Cortex of kidney (tissue), 1 donor: ENCODE measurements at places on chromosomes 11 and 22.

GRCh38 chr11:77003963-77004362 is 30.2 kb upstream of the B3GNT6 start:
- DNase-seq: no peak

DNA sequence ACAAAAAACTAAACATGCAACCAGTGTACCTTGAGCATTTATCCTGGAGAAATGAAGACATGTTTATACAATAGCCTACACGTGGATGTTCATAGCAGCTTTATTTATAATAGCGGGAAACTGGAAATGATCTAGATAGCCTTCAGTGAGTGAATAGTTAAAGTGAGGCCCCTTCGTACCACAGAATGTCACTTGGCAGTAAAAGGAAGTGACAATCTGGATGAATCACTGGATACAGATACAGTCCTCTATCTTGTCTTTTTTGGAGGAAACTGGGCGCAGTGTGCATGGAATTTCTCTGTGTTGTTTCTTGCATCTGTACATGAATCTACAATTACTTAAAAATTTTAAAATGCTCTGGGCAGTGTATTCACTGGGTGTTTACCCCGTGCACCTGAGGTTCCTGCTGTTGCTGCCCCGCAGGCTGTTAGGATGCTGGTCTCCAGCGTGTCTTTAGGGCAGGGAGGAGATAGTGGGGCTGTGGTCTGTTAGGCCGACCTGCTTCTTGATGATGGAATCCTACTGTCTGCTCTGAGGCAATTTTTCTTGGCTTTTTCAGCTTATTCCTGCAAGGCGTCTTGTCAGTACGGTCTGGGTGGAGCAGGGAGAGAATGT is 23.2 kb downstream of the DERL3 start:
- DNase-seq: no peak

DNA sequence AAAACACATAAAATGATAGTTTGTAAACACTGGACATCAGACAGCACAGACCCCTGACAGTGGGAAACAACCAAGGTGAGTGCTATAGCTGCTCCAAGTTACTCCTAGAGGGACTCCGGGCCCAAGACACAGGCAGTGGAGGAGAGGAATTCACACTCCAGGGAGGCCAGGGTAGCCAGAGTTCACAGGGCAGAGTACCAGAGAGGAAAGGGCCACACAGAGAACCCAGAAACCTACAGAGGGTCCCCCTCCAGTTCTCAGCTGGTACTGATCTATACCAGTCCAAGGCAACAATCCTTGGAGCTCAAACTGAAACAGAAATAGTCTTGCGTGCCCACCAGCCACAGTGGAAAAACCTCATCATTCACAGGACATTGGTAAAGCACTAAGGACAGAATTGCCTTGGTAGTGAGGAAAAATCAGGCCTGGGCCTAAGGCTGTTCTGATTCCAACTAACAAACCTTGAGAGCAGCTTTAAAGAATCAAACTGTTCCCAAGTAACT is 7.6 kb downstream of the VPS37C start:
- DNase-seq: no peak

DNA sequence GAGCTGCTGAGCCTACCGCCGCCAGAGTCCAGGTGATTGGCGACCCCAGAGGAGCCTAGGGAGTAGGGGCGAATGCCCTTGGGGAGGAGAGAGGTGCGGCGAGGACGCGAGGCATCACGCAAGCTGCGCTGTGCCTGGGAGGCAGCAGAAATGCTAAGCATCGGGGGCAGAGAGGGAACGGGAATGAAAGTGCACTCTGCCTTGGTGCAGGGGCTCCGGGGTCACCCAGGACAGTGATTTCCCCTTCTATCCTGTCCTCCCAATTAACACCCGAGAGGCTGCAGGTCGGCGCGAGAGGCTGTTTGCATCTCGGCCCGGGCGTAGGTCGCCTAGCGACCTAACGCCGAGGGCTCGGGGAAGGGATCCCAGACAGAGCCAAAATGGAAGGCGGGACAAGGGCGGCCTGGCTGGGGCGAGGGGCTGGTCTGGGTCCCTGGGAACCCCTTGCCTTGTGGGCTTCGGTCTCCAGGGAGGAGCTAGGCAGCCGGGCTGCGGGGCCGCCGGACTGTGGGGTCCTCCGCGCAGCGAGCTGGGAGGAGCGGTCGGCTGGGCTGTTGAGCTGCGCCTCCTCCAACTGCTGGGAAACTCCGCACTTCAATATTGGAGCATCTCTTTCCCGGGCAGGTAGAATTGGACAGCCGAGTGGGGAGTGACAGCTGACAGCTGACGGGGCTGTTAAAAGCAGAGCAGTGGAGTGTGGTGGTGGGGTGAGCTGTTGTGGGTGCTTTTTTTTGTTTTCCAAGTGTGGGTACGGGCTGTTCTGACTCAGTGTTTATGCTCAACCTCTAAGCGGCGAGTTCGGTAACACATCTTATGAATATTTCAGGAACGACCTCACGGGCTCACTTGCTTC is 657 bp downstream of the ELMOD1 start:
- DNase-seq: no peak

GRCh38 chr22:17954860-17955587 is 69.3 kb downstream of the MICAL3 start:
- no peak for DNase-seq

DNA sequence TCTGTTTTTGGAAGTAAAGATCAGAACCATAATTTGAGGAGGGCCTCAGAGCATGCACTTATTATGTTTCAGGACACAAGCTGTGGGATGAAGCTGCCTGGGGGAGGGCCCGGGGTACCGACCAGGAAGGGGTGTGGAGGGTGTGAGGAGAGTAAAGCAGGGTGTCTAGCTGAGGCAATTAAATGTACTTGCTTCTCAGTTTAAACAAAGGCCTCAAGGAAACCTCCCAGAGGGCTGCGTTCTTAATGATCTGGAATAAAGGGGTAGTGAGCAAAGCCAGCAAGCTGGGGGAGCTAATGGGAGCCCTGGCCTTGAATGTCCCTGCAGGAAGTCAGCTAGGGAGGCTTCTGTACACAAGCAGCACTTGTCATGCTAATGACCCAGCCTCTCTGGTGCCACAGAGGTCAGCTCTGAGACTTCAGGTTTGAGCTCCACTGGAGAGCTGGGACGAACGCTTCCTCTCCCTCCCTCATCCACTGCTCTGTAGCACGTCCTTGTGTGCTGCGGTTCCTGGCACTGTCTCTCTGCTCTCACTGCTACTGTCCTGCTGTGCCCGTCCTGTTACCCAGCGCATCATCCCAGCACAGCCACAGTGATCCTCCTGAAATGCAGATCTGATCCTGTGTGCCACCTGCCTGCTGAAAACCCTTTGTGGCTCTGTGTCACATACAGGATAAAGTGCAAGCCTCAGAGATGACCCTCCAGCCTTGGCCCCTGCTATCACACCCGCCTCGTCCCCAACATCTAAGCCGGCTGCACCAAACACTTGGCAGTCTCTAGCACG is 159.7 kb downstream of the DBX1 start:
- no peak for DNase-seq

DNA sequence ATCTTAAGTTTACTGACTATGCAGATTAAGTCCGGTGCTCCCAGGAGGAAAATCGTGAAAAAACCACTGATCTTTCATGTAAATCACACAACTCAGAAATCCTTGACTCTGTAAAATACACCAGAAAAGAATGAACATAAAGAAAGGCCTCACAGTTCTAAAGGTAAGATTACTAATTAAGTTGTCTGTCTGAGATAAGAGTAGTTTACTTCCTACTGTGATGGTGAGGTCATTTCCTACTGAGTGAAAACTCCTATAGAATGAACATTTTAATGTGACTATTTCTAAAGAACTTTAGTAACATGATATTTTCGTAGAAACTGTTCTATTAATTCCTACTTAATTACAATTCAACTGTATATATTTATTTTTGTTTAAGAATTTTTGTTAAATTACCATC is 774.4 kb upstream of the CHORDC1 start:
- DNase-seq: no peak

DNA sequence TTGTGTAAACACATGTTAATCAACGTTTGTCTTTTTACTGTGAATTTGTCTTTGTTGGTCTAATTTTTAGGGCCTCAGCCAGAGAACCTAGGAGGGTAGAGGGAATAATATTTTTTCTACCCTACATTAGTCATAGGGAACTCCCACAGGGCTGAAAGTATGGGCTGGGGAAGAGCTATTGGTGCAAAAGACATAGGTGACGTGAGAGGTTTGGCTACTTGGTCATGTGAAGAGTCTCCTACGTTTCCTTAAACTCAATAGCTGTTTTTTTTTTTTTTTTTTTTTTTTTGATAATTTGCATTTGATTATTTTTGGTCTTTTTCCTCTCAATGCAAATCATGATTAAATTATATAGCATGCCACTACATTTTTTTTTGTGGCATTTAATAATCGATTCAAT is 15.9 kb upstream of the MMP7 start:
- no peak for DNase-seq

GRCh38 chr11:9017773-9018172 is 14.0 kb upstream of the NRIP3 start:
- no peak for DNase-seq

- DNase-seq: no peak
Measured at GRCh38 chr11:33866936-33867335, 24.9 kb downstream of the LMO2 start.

- no peak for DNase-seq
Measured at GRCh38 chr11:30342736-30343166, 19.8 kb downstream of the ARL14EP start.

DNA sequence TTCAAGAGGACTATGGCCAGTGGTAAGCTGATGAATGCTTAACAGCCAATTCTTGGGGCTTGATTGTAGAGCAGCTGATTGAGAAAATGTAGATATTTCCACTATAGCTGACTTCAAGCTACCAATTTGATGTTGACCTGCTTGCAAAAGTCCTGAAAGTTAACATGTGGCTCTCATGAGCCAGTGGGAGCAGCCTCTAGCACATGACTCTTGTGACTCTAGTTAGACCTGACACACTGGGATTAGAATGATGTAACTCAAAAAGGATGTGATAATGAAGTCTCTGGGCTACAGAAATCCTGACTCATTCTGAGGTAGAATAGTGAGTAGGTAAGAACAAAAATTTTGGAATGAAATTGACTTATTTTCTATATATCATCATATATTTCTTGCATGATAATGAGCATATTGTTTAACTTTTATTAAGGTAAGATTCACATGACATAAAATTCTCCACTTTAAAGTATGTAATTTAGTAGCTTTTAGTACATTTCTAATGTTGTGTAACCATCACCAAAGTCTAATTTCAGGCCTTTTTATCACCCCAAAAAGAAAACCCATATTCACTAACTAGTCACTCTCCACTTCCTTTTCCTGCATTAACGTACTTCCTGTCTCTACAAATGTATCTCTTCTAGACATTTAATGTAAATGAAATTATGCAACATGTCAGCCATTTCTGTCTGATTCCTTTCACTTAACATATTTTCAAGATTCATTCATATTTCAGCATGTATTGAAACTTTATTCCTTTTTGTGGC is 16.1 kb upstream of the OR52H1 start:
- DNase-seq: no peak

GRCh38 chr22:36546932-36547331 is 18.0 kb upstream of the EIF3D start:
- DNase-seq: no peak

GRCh38 chr11:110455718-110456117 is 26.0 kb downstream of the FDX1 start:
- DNase-seq: no peak

DNA sequence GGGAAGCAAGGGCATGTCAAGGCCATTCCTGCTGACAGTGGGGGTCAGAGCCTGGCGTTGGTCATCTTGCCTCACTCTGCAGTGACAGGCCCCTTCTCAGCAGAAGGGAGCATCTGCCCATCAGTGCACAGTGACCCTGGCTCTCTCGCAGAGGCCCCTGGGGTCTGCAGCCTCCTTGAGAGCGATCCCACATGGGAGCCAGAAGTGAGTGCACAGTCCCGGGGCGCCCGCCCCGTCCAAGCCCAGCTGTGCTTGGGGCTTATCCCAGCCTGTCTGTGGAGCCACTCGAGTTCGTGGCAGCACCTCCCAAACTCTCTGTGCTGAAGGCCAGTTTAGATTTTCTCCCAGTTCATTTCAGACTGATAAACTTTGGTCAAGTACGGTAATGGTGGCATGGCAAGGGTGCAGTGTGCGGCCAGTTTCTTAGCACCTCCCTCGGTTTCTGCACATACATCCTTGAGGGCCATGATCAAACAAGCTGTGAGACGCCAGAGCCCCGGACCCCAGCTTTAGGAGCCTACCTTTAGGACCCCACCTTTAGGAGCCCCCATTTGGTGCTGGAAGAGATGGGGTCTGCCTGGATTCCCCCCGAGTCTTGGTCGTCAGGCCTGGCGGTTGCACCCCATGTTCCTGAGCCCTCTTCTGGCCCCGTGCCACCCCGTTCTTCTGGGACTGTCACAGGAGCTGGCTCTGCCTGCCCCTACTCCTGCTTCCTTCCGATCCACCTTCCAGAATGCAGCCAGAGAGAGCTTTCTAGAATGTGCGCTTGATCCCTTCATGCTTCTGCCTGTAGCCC is 369.4 kb downstream of the TBC1D22A start:
- DNase-seq: no peak

- DNase-seq: no peak
Measured at GRCh38 chr22:45817745-45818423, 146.2 kb downstream of the ATXN10 start.

DNA sequence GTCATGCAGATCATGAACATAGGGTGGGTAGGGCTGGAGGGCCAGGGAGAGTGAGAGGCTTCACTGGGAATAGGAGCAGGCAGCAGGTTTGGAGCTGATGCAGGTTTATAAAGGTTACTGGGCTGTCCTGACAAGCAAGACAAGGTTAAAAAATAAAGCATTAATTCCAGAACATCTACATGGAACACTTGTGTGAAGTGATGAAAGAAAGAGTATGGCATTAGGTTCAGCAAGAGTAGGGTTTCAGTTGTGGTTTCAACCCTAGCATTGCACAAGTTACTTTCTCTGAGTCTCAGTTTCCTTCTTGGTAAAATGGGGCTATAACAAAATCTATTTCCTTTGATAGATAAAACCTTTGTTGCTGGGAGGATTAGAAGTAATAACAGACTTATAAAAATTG is 114.6 kb upstream of the SESN3 start:
- no peak for DNase-seq

- no peak for DNase-seq
Measured at GRCh38 chr22:48702573-48703264, 1125.0 kb downstream of the BRD1 start.

DNA sequence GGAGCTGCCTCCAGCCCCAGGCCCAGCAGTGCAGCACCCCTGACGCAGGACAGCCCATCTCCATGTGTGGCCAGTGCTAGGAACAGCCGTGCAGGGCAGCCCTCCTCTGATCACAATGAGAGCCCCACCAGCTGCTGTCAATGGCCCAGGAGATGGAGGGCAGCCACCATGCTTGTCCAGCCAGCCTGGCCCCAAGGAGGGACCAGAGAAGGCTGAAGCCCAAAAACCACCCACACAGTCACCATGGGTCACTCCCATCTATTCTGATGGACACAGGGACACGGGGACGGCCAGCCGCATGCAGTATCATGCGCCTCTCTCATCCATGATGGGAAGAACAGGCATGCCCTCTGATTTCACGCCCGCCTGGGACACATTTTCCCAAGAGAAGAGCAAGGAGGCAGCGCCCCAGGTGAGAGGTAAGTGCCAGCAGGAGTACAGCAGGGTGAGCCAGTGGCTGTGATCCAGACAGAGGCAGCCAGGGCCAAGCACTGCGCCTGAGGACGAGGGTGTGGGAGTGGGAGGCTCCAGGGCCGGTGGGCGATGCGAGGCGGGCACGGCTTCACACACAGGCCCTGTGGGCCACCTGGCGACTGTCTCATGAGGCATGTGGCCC is 33.6 kb upstream of the GNB1L start:
- no peak for DNase-seq

- DNase-seq: no peak
Measured at GRCh38 chr22:39628563-39629080, 58.1 kb downstream of the CACNA1I start.

- no peak for DNase-seq
Measured at GRCh38 chr11:10693509-10694081, at the start of gene IRAG1. TSS of gene IRAG1 (minus strand) at chr11:10693755. CDS start at chr11:10693602, 153 bp downstream.

- no peak for DNase-seq
Measured at GRCh38 chr11:128823753-128824152, 43.3 kb downstream of the KCNJ1 start.
